ENCODE measurements at places on chromosomes 13 and 19.
A peak's percentile ranks its signal among the peaks of the same experiment; 100 is the strongest.

- H3K4me3 ChIP-seq, result no peak overlapping the region
- peak; percentile 63 for DNase-seq
- H3K36me3 ChIP-seq, result peaks cover 9% of the 10 kb centered on the region
- no peaks in the 10 kb centered on the region for H3K27me3 ChIP-seq
- no peak overlapping the region for H3K27ac ChIP-seq
These were observed 157.7 kb downstream of the KDM4B start for GRCh38 chr19:5126498-5127223.

GRCh38 chr13:98324105-98324504 is 147.0 kb upstream of the RNF113B start:
- no peak for DNase-seq
- H3K36me3 ChIP-seq, result no peaks in the 10 kb centered on the region
- H3K27ac ChIP-seq, result no peak overlapping the region

GRCh38 chr19:6890938-6891337 is 3.6 kb downstream of the ADGRE1 start:
- DNase-seq, result peak; percentile 74
- H3K27ac ChIP-seq, result peak overlapping the region; percentile 88

- H3K27ac ChIP-seq, result no peak overlapping the region
- no peak overlapping the region for H3K4me3 ChIP-seq
- no peak for DNase-seq
- no peaks in the 10 kb centered on the region for H3K4me1 ChIP-seq
- peaks cover 3% of the 10 kb centered on the region for H3K27me3 ChIP-seq
- no peaks in the 10 kb centered on the region for H3K36me3 ChIP-seq
These were observed 161.5 kb downstream of the MZT1 start for GRCh38 chr13:72565893-72566292.

DNA sequence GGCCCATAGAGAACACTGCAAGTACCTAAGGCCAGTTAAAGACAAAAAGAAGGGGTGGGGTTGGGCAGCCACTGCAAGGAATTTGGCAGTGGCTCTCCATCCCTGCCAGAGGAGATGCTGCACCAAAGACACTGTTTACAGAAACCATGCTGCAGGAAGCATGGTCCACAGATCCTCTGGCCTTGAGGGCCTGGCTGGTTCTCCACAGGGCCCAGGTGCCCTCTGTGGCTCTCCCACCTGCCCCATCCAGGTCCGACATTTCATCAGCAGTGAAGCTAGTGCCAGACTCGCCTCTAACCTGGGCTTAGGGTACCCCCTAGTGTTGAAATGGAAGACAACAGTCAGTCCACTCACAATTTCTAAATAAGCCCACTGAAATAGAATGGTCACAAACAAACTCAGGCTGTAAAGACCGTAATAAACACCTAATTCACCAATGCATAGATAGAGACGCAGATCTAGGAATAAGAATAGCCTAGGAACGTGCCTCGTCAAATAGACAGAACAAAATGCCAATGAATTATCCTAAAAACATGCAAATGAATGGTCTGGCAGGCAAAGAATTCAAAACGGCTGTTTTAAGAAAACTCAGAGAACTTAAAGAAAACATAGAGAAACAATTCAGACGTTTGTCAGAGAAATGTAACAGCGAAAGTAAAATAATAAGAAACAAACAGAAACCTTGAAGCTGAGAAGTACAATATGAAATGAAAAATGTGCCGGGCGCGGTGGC is 23.3 kb downstream of the LYPD4 start:
- H3K27me3 ChIP-seq, result peaks cover 12% of the 10 kb centered on the region
- peak; percentile 63 for DNase-seq
- H3K4me1 ChIP-seq, result no peaks in the 10 kb centered on the region
- no peak overlapping the region for H3K27ac ChIP-seq
- H3K36me3 ChIP-seq, result no peaks in the 10 kb centered on the region

DNA sequence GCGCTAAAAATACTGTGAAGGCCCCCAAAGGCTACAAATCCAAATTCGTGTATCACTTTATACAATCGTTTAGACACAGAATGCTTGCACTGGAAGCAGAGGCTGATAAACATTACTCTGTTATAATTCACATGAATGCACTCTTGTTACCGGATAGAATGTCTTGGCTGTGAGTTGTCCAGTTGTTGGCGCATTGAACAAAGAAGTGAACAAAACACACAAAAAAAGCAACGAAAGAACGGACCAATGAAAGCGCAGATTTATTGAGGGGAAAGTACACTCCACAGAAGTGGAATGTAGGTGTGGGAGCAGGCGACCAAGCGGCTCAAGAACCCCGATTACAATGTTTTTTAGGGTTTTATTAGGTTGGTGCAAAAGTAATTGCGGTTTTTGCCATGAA is 529 bp upstream of the ZNF418 start:
- peaks cover 72% of the 10 kb centered on the region for H3K36me3 ChIP-seq
- no peak overlapping the region for H3K27ac ChIP-seq
- peaks cover 6% of the 10 kb centered on the region for H3K4me1 ChIP-seq
- DNase-seq, result no peak

- H3K27ac ChIP-seq, result peak overlapping the region; percentile 49
- H3K36me3 ChIP-seq, result peaks cover 36% of the 10 kb centered on the region
- no peaks in the 10 kb centered on the region for H3K27me3 ChIP-seq
- H3K4me3 ChIP-seq, result no peak overlapping the region
- peaks cover 44% of the 10 kb centered on the region for H3K4me1 ChIP-seq
These were observed 12.7 kb downstream of the PRAM1 start for GRCh38 chr19:8489561-8490394.

GRCh38 chr13:64130171-64130570 is 2714.5 kb upstream of the PCDH20 start:
- H3K4me1 ChIP-seq, result no peaks in the 10 kb centered on the region
- H3K27ac ChIP-seq, result no peak overlapping the region
- H3K27me3 ChIP-seq, result no peaks in the 10 kb centered on the region
- no peaks in the 10 kb centered on the region for H3K36me3 ChIP-seq

DNA sequence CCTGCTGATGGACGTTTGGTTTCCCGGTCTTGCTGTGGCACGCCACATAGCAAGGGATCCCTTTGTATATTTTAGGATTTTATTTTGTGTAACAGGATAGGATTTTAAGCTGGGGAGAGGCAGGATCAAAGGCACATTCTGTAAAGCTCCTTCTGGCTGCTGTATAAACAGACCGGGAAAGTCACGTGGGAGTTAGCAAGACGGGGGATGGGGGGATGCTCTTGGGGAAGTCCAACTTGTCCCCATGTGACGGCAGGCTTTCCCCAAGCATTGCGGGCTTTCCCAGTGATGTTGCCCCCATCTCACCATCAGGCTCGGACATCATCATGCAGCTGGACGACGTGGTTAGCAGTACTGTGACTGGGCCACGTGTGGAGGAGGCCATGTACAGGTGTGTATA is 5.8 kb downstream of the QTRT1 start:
- H3K4me1 ChIP-seq, result peaks cover 4% of the 10 kb centered on the region
- H3K27ac ChIP-seq, result no peak overlapping the region
- no peaks in the 10 kb centered on the region for H3K27me3 ChIP-seq
- DNase-seq, result no peak
- H3K36me3 ChIP-seq, result peaks cover 24% of the 10 kb centered on the region

DNA sequence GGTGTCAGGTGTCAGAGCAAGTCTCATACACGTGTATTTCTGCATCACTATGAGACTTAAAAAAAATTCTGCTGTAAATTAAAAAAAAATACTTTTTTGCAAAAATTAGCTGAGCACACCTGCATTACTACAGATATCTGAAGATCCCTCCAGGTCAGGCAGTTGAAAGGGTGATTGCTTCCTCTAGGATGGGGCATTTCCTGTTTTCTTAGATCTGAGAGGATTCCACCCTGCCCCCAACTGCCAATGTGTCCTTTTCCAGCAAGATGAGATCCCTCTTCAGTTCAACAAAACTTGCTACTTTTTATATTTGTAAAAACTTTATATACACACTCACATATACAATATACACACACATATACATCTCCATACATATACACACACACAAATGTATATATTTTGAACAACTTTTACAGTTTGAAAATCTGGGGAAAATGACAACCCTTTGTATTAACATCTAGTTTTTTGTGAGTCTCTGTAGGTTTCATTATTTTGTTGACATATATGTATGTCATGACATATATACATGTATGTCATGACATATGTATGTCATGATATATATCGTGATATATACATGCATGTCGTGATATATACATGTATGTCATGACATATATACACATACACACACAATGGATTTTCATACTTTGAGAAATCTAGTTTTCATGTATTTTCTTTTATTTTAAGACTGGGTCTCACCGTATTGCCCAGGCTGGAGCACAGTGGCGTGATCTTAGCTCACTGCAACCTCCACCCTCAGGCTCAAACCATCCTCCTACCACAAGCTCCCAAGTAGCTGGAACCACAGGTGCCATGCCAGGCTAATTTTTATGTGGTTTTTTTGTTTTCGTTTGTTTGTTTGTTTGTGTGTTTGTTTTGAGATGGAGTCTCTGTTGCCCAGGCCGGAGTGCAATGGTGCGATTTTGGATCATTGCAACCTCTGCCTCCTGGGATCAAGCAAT is 17.8 kb downstream of the ZNF813 start:
- no peak overlapping the region for H3K4me3 ChIP-seq
- H3K36me3 ChIP-seq, result peaks cover 88% of the 10 kb centered on the region
- no peaks in the 10 kb centered on the region for H3K27me3 ChIP-seq
- DNase-seq, result no peak
- H3K27ac ChIP-seq, result no peak overlapping the region

All from activated CD8-positive, alpha-beta T cell treated with anti-CD3 and anti-CD28 coated beads for 36 hours (primary cell).